ENCODE measurements at places on chromosomes 7 and 10.
A peak's percentile ranks its signal among the peaks of the same experiment; 100 is the strongest.

DNA sequence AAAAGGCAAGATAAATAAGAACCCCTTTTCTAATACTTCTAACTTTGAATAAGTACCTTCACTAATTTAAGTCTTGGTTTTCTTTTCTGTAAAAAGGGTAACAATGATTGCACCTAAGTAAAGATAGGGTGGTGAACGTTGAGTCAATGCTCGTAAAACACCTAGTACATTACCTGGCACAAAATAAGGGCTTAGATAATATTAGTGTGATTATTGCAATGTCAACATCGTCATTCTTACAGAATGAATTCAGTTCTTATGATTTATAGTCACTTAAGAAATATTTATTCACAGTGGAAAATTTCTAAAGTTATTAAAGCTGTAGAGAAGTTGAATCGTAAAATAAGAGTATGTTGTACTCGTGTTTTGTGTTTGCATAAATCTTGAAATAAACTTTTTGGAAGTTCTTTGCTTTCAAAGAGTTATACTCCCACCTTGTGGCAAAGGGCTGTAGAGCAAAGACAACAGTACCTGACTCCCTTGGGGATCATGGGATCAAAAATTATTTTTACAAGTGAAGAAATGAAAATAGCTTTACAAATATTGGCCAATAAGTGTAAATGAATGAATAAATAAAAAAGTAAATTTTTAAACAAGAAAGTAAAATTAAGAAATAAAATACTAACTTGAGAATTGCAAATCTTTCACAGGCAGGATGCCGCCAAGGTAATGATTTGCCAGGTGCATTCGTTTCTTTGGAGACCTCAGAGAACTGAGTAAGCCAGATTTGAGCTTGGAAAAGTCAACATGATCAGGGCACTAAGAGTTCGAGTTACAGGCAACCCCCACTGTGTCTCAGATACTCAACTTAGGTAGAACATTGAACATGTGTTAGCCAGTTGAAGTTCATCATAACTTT, 285.8 kb upstream of the CACNA2D1 start:
- no peak for DNase-seq

DNA sequence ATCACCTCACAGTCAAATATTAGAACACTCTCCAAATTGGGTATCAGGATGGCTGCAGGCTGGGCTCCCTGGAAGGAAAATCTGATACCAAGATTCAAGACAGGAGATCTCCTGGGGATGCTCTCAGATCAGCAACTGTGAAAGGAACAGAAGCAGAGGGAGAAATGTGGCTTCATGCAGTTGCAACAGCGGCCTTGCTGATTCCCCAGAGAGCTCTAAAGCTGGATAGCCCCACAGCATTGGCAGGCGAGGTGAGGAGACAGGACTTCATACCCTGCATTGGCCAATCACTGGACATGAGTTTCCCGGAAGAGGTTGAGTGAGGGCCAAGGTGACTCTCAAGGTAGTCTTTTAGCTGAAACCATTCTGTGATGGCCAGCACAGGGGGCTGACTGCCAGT, 190.6 kb downstream of the PTPN20 start:
- no peak for DNase-seq

GRCh38 chr7:125516194-125516593, 586.6 kb upstream of the POT1 start:
- DNase-seq = no peak

- DNase-seq = no peak
These were observed 35.8 kb downstream of the DDIT4 start for GRCh38 chr10:72309290-72310240.

DNA sequence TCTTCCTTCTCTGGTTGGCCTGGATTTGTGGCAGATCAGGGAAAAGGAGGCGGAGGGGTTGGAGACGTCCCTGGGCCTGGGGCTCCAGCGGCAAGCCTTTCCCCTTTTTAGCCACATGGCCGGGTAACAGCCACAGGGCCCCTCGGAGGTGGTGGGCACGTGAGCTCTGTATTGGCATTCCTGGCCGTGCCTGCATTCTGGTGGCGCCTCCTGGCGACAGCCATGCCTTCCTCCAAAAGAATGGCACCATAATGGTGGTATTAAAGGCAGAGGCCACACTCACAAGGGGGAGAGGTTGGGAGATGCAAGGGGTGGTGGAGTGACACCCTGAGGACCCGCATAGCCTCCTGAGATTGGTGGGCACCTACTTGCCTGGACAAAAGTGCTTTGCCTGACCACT, 3.0 kb upstream of the AQP1 start:
- DNase-seq = no peak

- no peak for DNase-seq
These were observed 82.9 kb downstream of the CDK14 start for GRCh38 chr7:90678986-90679385.

DNA sequence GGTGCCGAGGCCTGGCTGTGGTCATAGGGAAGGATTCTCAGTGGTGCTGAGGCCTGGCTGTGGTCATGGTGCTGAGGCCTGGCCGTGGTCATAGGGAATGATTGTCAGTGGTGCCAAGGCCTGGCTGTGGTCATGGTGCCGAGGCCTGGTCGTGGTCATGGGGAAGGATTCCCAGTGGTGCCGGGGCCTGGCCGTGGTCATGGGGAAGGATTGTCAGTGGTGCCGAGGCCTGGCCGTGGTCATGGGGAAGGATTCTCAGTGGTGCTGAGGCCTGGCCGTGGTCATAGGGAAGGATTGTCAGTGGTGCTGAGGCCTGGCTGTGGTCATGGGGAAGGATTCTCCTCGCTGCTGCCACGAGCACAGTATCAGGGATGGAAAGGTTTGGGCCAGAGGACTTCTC, 327.3 kb downstream of the ADARB2 start:
- no peak for DNase-seq

- no peak for DNase-seq
These were observed 22.0 kb upstream of the OPALIN start for GRCh38 chr10:96380821-96381220.

GRCh38 chr10:15267496-15267895, 99.0 kb upstream of the NMT2 start:
- no peak for DNase-seq

DNA sequence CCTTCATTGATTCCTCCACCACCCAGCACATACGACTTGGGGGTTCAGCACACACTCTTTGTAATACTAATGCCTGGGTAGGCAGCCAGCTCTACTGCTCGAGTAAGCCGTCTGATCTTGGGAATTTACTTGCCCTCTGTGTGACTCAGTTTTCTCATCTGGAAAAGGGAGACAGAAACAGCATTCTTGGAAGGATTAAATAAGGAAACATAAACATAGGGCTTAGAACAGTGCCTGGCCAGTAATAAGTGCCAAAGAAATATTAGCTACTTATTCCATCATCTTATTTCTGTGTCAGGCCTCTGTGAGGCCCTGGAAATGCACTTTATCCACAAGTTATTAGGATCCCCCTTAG, 130.1 kb downstream of the TNS3 start:
- no peak for DNase-seq

DNA sequence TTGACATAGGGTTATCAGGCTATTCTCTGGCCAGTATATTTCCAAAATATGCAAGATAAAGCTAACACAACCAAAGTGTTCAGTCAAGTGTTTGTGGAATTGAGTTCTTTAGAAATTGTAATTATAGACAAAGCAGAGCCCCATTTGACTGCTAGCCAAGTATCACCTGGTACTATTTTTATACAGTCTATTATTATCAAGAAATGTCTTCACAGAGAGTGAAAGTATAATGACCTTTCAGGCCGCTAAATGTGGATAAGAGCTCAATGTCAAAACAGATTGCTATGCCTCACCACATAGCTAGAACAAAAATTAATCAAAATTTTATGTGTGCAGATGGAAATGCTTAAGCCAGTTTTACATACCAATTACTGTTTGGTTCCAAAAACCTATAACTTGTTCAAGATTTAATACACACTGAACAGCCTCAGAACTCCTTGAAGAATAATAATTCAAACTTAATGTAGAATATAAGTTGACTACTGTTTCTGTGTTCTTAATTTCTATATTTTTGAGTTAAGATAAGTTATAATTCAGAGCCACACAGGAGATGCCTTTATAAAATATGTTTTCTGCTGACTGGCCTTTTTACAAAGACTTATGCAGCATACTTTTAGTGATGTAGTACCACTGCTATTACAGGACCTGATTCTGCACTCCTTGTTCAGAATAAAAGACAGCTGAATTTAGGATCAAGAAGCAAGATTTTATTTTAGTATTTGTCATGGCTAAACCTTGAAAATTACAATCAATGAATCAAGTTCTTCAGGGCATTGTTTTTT, 31.0 kb downstream of the PRPS1L1 start:
- no peak for DNase-seq

GRCh38 chr10:93309062-93309461, 173.1 kb downstream of the MYOF start:
- DNase-seq = no peak

- no peak for DNase-seq
These were observed 406.5 kb downstream of the SUGCT start for GRCh38 chr7:40541336-40541735.

DNA sequence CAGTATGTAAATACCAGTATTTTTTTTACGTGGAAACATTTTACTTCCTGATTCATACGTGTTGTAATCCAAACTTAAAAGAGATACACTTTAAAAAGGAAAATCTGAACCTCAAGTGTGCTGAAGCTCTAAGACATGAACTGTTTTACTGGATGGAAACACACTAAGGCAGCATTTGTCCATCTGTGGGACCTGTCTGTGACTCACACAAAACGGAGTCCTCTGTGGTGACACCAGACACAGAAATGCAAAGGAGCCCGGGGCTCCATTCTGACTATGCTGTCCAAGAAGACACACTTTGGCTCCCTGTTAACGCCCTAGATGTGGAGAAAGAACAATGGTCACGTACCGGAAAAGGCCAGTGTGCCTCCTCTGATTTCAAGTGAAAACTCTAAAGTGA, 23.9 kb downstream of the RNF133 start:
- DNase-seq = no peak

DNA sequence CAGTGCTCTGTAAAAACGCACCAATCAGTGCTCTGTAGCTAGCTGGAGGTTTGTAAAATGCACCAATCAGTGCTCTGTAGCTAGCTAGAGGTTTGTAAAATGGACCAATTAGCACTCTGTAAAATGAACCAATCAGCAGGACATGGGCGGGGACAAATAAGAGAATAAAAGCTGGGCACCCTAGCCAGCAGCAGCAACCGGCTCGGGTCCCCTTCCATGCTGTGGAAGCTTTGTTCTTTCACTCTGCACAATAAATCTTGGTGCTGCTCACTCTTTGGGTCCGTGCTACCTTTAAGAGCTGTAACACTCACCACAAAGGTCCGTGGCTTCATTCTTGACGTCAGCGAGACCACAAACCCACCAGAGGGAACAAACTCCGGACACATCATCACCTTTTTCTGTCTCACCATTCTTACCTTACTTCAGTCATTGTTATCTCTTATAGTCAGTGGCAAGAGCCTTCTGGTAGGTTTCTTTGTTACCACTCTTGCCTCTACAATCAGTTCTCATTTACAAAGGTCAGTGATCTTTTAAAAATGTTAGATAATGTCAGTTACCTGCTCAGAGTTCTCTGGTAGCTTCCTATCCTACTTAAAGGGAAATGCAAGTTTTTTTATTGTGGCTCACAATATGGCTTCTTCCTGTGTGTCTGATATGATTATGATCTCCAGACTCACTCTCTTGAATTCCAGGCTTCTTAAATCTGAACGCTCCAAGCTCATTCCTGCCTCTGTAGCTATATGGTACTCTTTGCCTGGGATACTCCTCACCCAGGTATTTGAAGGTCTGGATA, 4.5 kb downstream of the STAM start:
- DNase-seq = no peak

GRCh38 chr10:125199270-125199669, 38.9 kb upstream of the CTBP2 start:
- no peak for DNase-seq

DNA sequence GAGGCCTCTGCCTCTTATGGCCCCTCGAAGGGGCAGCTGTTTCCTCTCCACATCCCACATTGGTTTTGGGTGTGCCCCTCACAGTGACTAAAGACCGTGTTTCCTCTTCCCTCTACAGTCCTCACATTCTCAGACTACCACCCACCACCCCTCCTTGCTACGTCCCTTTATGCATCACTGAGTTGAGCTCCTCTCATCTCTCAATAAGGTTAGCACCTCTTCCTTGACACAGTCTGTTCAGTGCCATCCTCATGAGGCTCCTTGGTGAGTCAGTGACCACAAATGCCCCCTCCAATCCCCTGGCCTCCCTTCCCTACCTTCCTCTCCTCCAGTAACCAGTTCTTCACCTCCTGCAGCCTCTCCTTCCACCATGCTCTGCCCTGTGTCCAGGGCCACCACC, 239.1 kb upstream of the MYO3A start:
- no peak for DNase-seq

DNA sequence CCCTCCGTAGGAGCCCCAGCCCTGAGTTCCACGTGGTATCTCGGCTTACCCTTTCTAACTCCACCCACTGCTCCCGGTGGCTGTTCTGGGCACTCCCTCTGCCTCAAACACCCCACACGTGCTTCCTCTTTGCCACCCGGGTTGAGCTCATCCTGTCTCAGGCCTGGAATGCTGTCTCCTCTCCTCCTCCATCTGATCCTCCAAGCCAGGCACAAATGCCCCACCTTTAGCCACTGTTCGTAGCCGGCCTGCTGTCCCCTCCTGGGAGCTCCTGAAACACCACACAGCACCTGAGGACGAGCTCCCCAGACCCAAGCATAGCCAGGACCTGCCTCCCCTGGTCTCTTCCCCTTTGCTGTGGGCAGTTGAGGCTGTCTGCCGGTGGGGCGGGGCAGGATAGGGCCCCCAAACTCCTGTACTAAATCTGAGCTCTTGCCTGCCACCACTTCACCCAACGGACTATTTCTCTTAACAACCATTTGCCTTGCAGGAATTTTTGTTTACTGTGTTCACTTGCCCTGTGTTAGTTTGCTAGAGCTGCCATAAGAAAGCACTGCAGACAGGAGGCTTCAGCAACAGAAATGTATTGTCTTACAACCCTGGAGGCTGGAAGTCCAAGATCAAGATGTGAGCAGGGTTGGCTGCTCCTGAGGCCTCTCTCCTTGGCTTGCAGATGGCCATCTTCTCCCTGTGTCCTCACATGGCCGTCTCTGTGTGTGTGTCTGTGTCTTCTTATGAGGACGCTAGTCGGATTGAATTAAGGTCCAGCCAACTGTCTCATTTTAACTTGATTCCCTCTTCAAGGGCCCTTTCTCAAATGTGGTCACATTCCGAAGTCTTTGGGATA, 58.3 kb upstream of the SHH start:
- DNase-seq = no peak

GRCh38 chr7:149147072-149147751, at the start of gene ZNF398:
ZNF398 (plus strand) TSS chr7:149147453; CDS start chr7:149147743, 290 bp downstream.
- DNase-seq = peak; percentile 91

DNA sequence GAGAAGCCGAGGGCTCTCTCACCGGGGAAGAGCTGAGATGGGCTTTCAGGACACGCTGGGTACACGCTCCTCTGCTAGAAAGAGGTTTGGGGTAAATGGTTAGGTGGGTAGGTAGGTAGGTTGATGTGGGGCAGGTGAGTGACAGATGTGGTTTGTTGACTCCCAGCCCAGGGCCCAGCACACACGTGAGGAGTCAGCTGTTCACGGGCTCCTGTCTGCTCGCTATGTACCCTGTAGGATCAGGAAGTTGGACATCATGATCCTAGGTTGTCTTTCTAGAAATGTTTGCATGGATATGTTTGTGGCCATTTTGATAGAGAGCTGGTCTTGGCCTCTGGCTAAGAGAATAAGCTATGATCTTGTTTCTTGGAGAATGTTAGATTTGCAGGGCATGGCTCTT, 109.0 kb downstream of the TACC2 start:
- no peak for DNase-seq

Data from GM18507 (cell line).